Activated CD4-positive, alpha-beta T cell treated with anti-CD3 and anti-CD28 coated beads for 1 hour (primary cell): ENCODE measurements at places on chromosomes 13 and 19.

- no peak for DNase-seq
Measured at GRCh38 chr13:96963786-96964475, 30.3 kb downstream of the OXGR1 start.

GRCh38 chr13:112867301-112867711, 101.7 kb upstream of the MCF2L start:
- no peak for DNase-seq

DNA sequence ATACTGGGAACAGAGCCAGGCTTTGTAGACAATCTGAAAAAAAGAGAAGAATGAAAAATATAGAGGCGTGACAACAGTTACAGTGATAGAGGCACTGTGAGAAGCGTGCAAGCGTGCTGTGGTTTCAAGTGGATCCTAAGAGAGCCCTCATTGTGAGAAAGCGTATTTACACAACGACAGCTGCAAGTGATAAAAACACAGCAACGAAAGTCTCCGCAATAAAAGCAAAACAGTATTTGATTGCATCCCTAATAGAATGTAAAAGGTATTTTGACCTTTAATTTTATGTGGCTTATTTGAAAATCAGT, 642.7 kb upstream of the ARGLU1 start:
- DNase-seq = no peak

GRCh38 chr13:51829568-51829899, 15.4 kb downstream of the TMEM272 start:
- no peak for DNase-seq

DNA sequence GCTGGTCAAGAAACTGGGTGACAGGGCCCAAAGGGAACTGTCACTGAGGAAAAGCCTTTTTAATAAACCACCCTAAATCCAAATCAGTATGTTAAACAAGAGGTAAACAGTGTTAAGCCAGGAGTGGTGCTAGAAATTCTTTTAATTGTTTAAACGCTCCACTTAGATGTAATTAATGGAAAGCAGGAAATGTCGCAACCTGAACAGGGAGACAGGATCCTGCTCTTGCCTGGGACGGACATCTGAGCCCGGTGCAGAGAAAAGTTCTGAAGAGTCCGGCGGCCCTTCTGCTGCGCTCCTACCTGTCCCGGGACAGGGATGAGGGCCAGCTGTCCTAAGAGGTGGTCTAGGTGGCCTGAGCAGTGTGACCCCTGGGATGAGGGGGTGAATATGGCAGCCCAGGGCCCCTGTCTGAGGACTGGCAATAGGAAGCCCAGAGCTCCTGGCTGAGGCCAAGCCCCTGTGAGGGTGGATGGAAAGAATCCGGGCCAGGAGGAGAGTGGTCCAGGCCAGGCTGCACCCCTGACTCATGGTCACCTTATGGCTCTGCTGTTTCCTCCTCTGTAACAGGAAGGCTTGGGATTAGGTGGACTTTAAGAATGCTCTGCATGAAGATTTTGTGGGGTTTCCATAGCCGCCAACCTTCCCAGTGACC, 112.8 kb upstream of the GJB6 start:
- DNase-seq = no peak

DNA sequence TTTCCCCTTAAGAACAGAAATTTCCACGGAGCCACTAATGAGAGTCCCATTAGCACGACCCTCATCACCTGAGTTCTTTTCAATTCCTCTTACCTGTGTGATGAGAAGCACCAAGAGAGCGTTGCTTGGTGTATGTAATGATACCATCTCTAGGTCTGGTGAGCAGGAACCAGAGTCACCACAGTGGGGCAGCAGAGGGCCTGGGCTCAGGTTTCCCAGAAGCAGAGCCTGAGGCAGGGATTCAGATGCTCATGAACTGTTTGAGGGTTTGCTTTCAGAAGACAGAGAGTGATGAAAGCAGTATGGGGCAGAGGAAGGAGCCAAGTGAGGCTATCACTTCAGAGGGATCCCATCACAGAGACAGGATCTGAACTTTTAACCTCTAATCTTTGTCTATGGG, 3.1 kb upstream of the PTPRH start:
- no peak for DNase-seq

GRCh38 chr13:90956031-90956430, 391.5 kb upstream of the MIR17HG start:
- DNase-seq = no peak

- no peak for DNase-seq
Measured at GRCh38 chr13:59259165-59260000, 904.3 kb downstream of the DIAPH3 start.

GRCh38 chr13:34751044-34751443, 191.0 kb upstream of the NBEA start:
- DNase-seq = no peak

GRCh38 chr19:5624741-5625278, 1.9 kb downstream of the SAFB start:
- DNase-seq = no peak

- no peak for DNase-seq
Measured at GRCh38 chr19:6032827-6033226, 54.9 kb upstream of the RANBP3 start.

- DNase-seq = no peak
Measured at GRCh38 chr13:34428911-34429310, 513.2 kb upstream of the NBEA start.

GRCh38 chr13:112969692-112970338, 801 bp downstream of the MCF2L start:
- DNase-seq = no peak

- no peak for DNase-seq
Measured at GRCh38 chr19:1172353-1173158, 1.5 kb downstream of the SBNO2 start.

- DNase-seq = no peak
Measured at GRCh38 chr19:1945899-1946298, 4.9 kb downstream of the CSNK1G2 start.

- no peak for DNase-seq
Measured at GRCh38 chr19:55261671-55262126, 2.9 kb upstream of the PPP6R1 start.

DNA sequence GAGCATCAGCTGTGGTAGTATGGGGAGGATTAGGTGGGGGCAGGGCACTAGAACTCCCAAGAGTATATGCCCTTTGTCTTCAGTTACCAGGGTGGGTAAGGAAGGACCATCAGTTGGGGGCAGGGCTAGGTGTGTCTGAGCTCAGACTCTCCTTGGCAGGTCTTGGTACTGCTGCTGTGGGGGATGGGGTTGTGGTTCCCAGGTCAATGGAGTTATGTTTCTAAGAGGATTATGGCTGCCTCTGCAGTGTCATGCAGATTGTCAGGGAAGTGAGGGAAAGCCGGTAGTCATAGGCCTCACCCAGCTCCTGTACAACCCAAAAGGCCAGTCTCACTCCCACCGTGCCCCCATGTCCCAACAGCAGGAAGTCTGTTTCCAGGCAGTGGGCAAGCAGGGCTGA, 8.8 kb upstream of the ZNF578 start:
- DNase-seq = no peak

- DNase-seq = no peak
Measured at GRCh38 chr19:34475975-34476594, 5.5 kb upstream of the WTIP start.

DNA sequence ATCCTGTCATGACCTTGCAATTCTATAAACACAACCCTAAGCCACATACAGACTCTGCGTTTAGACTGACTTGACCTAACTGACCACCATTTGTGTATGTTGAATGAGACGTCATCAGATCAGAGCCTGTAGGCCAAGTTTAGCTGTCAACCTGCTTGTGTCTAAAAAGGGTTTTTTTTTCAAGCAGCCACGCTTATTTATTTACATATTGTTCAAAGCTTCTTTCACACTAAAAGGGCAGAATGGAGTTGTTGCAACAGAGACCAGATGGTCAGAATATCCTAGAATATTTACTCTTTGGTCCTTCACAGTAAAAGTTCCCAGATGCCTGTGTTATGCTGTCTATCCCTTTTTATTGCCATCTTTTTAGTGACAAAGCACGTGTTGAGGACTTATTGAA, 307.7 kb upstream of the SLC10A2 start:
- DNase-seq = no peak

- no peak for DNase-seq
Measured at GRCh38 chr13:97328222-97328790, 105.7 kb upstream of the RAP2A start.

DNA sequence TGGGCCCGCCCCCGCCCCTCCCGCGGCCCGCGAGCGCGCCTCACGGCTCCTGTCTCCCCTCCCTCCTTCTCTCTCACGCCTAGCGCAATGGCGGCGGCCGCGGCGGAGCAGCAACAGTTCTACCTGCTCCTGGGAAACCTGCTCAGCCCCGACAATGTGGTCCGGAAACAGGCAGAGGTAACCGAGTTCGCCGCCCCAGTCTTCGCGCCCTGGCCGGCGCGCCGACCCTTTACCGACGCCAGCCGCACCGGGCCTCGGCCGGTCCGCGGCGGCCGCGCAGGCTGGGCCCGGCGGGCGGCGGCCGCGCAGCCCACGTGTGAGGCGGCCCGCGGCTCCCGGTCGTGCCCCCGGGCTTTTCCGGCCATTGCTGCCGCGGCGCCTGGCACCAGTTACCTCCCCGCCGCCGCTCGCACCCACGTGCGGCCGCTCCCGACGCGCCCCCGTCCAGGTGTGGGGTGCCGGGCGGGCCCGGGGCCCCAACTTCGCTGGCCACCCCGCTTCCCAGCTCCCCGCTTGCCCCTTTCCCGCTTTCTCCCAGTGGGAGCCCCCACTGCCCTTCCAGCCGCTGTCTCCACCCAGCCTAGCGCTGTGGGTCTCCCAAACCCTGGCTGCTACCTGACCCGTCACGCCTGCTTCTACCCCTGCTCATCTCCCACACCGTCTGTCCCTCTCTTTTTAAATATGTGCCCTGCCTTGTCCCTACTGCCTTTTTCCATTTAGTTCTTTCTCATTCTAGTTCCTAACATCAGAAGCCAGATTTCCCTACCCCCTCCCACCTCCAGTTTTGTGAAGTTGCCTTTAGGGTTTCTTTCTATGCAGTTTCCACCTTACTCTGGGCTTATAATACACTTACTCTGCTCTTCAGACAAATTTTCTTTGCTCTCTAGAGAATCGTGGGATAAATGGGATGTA, 23.4 kb downstream of the IPO5 start:
- peak; percentile 11 for DNase-seq

GRCh38 chr19:17020385-17020784, 6.2 kb downstream of the CPAMD8 start:
- DNase-seq = no peak

DNA sequence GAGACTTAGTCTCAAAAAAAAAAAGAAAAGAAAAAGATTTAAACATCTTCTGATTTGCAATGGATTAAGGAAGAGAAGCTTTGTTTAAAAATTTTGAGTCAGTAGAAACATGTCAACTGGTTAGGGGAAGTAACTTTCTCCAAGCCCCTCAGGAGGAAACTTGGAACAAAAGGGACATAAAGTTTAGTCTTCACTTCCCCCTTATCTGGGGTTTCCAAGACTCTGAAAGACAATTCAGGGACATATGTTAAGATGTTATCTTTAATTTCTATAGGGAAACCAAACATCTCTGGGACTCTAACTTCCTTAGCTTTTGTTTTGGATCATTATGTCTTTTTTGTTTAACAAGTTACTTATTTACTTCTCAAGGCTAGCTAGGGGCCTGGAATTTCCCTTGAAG, 20.1 kb upstream of the MRI1 start:
- no peak for DNase-seq

- no peak for DNase-seq
Measured at GRCh38 chr13:113178070-113178895, 19.8 kb downstream of the PROZ start.

DNA sequence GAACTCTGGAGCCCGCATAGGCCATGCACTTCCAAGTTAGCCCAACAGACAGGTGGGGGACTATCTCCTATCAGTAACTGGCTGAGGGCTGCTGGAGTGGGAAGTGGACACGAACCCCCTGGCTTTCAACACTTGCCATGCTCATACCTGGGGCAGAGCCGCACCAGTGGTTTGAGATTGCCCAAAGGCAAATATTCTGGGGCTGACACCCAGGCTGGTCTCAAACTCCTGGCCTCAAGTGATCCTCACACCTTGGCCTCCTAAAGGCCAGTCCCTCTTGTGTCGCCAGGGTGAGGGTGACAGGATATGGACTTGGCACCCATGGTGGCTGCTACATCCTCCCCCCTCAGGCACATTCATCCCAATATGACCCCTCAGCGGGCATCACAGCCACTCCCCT, 13.1 kb downstream of the NFKBID start:
- no peak for DNase-seq

- no peak for DNase-seq
Measured at GRCh38 chr13:85283408-85283807, 515.8 kb downstream of the SLITRK6 start.

- no peak for DNase-seq
Measured at GRCh38 chr19:17075864-17076542, 426 bp downstream of the MYO9B start.

DNA sequence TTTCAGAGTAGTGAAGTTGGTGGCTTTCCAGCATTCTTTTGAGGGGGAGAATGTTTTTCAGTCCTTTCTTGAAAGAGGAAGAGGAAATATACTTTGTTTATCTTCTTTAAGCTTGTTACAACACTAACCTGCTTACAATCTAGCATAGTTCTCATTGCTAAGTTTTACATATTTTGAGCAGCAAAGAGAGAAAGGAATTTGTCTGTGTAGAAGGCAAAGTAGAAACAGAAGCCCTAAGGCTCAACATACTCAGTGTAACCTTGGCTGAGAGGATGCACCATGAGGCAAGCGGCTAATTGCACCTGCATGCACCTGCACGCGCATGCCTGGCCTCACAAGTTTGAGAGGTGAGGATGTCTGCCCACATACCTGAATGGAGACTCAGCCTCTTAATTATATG, 2.2 kb downstream of the FRY start:
- DNase-seq = no peak

- DNase-seq = no peak
Measured at GRCh38 chr13:31224963-31225559, 25.3 kb downstream of the B3GLCT start.

DNA sequence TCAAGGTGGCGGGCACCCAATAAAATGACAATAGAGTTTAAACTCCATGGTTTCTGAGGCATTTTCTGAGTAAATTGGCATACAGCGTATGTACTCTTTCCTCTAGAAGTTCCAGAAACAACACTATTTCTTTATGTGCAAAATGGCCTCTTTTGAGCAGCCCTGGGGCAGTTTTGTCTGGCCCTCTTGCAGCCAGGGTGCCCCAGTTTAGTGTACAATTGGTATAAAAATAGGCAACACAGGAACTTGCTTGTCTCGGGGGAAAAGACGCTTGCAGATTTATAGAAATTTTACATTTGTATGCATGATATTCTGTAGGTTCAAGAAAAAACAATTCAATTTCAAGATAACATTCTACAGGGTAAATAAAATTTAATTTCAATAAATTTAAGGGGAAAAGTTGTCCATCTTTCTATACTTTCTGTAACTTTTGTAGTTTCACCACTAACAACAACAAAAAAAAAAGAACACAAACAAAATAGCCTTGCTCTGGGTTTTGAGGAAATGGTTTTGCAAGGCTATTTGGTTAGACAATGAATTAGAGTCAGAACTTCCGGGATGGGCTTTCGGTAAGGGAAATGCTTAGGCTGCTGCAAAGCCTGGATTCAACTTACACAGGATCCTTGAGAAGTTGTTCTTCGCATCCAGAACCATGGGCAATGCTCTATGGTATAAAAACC, 45.3 kb downstream of the LRCH1 start:
- DNase-seq = no peak

DNA sequence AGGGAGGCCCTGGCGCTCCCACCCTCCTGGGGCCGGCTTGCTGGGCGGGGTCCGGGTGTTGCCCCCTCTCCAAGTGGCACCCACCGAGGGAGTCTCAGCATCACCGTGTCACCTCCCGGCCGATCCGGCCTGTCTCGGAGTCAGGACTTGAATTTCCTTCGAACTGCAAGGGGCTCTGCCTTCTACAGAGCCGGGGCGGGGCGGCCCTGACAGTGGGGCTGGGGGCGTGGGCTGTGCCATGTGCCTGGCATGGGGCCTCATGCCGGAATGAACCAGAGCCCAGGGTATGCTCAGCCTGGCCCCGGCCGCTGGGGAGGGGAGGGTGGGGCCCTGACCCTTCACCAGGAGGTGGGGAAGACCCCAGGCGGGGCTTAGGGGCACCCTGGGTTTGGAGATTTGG, 47.0 kb upstream of the TCF3 start:
- DNase-seq = no peak
